ENCODE measurements at places on chromosomes 1 and 21. TPM values are rescaled to one million over a fixed set of nuclear protein-coding genes. Genes with fewer than 3 reads are reported as not detected.

PTPN14 gene
- 60.0 TPM for total RNA-seq

ZNF593OS gene
- total RNA-seq = not detected

DNA sequence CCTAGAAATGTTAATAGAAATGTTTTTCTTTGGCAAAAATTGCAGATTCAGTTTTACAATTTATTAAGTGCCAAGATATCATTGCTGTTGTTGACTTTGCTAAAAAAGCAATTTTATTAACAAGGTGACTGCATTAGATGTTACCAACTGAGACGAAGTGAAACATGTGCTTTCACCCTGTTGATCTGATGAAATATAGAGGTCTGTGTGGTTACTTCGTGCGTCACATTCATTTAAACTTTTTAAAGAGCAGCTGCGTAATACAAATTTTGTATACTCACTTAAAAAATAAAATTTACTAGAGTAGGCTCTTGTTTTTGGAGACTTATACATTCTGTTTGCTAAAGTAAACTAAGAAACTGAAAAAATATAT, 465.7 kb downstream of the USP25 start:
- H3K27me3 ChIP-seq = no peaks in the 10 kb centered on the region
- H3K4me3 ChIP-seq = no peak overlapping the region
- H3K4me1 ChIP-seq = peaks cover 11% of the 10 kb centered on the region
- DNase-seq = no peak

GRCh38 chr1:109768820-109769219, 5.1 kb upstream of the EPS8L3 start:
- H3K4me1 ChIP-seq = no peaks in the 10 kb centered on the region
- no peak for DNase-seq
- H3K36me3 ChIP-seq = no peaks in the 10 kb centered on the region
- H3K27me3 ChIP-seq = no peaks in the 10 kb centered on the region
- no peak overlapping the region for H3K4me3 ChIP-seq
- H3K27ac ChIP-seq = no peak overlapping the region

DNA sequence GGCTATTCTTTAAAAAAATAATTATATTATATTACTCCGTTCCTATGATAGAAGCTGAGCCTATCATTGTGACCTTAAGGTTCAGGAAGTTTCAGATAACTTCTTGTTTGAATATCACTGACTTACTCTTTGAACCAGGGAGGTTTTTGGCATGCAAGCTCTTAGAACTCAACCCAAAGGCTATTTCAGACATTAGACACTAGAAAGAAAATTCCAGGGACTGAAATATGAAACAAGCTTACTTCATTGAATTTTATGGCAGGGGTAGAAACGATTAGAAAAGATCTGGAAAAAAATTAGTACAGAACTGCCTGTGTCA, 159.6 kb downstream of the DENND1B start:
- H3K27ac ChIP-seq = no peak overlapping the region
- no peaks in the 10 kb centered on the region for H3K36me3 ChIP-seq
- no peaks in the 10 kb centered on the region for H3K27me3 ChIP-seq
- no peaks in the 10 kb centered on the region for H3K4me1 ChIP-seq
- DNase-seq = no peak

DNA sequence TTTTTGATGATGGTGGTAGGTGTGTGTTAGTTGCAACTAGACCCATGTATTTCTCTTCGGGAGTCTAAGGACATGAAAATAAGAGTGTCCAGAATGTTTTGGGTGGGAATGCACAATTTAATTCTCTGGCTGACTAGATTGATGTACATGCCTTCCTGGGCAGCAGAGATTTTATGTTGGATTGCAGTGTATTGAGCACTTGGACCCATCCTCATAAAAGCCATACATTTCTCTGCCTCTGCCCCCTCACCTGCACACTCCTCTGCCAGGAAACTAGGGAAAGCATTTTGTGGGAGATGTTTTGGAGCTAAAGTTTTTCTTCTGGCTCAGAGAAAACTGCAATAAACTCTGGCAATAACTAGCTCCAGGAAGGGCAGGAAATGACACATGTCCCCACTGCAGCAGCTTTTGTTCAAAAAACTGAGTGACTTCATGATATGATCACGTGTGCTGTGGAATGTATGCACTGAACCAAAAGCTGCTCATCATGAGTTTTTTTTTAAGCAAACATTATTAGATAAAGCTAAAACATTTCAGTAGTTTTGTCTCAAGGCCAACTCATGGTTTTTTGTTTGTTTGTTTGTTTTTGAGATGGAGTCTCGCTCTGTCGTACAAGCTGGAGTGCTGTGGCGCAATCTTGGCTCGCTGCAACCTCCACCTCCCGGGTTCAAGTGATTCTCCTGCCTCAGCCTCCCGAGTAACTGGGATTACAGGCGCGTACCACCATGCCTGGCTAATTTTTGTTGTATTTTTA, 17.6 kb downstream of the RIT1 start:
- H3K4me3 ChIP-seq = no peak overlapping the region
- H3K36me3 ChIP-seq = no peaks in the 10 kb centered on the region
- no peak for DNase-seq
- H3K4me1 ChIP-seq = no peaks in the 10 kb centered on the region
- 0 out of 2 replicates have a peak overlapping the region, but pooled peaks have one; percentile 45 for H3K27ac ChIP-seq

- peaks cover 9% of the 10 kb centered on the region for H3K4me1 ChIP-seq
- H3K36me3 ChIP-seq = no peaks in the 10 kb centered on the region
- peak within 1 kb of the TSS; percentile 91 for H3K4me3 ChIP-seq
- H3K27me3 ChIP-seq = no peaks in the 10 kb centered on the region
- H3K27ac ChIP-seq = peak within 1 kb of the TSS; percentile 93
Observed at GRCh38 chr1:209805875-209806760, at the start of gene IRF6. Gene IRF6 (minus strand): TSS chr1:209806142. CDS start chr1:209801413, 4,729 bp downstream.

- H3K4me1 ChIP-seq = peaks cover 13% of the 10 kb centered on the region
- DNase-seq = peak; percentile 80
- no peak overlapping the region for H3K27ac ChIP-seq
- peak overlapping the region; percentile 70 for H3K4me3 ChIP-seq
Observed at GRCh38 chr1:206556750-206557635, 49.7 kb downstream of the RASSF5 start.

DNA sequence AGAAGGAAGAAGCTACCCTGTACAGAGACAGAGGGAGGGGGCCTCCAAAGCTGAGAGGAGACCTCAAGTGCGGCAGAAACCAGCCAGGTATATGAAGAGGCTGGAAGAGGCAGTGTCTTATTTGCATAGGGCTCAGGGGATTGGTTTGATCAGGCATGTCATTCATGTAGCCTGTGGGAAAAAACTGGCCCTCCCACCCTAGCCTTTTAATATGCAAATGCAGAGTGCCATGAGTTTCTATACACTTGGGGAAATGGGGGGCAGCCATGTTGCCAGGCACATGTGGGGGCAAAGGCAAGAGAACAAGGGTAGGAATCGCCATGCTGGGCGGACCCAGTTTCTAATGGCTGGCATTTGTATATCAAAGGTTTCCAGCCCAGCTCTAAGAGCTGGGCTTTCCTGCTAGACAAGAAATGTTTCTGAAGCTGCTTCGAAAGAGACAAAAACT, 172.7 kb downstream of the RASAL2 start:
- H3K27me3 ChIP-seq = no peaks in the 10 kb centered on the region
- H3K27ac ChIP-seq = peak overlapping the region; percentile 98
- H3K36me3 ChIP-seq = no peaks in the 10 kb centered on the region
- peaks cover 71% of the 10 kb centered on the region for H3K4me1 ChIP-seq
- DNase-seq = peak; percentile 97

DNA sequence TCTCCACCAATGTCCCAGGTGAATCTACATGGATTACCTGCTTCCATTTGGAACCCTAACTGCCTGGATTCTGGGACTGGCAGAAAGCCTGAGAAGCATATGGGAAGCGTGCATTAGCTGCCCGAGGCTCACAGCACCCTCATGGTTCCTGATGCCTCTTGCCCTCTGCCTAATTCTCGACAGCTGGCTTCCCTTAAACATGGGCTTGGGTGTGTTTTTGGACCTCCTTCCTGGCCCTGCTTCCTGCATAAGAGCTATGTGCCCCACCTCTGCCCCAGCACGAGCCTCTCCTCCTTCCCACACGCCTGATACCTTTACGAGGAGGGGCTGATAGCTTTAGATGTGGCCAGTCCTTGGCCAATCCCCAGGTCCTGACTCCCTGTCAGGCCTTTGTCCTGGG, 152.4 kb upstream of the HMGB4 start:
- no peak overlapping the region for H3K27ac ChIP-seq
- DNase-seq = no peak
- no peak overlapping the region for H3K4me3 ChIP-seq
- H3K27me3 ChIP-seq = no peaks in the 10 kb centered on the region

DNA sequence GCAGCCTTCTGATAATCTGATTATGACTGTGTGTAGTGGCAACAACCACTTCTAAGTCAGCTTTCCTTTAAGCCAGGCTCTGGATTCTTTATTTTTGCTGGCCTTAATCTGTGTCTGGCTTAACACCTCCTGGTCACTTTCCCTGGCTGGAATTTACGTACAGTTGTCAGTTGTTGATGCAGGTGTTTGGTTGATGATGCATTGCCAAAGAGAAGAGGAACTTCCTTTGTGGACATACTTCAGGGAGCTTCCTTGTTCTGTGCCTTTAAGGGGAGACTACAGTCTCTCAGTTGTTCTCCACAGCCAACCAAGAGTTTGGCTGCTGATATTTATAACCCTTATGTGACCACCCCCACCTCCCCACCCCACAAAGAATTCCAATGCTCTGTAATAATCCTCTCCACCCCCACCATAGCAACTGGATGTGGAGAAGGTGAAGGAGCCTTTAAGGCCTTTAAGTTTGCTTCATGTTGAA, 96.0 kb upstream of the BMP8A start:
- no peak overlapping the region for H3K27ac ChIP-seq
- H3K27me3 ChIP-seq = no peaks in the 10 kb centered on the region
- DNase-seq = no peak
- H3K4me3 ChIP-seq = no peak overlapping the region
- H3K36me3 ChIP-seq = no peaks in the 10 kb centered on the region

- H3K36me3 ChIP-seq = no peaks in the 10 kb centered on the region
- no peaks in the 10 kb centered on the region for H3K27me3 ChIP-seq
- DNase-seq = no peak
- no peak overlapping the region for H3K27ac ChIP-seq
- H3K4me1 ChIP-seq = no peaks in the 10 kb centered on the region
- H3K4me3 ChIP-seq = no peak overlapping the region
Observed at GRCh38 chr21:29351691-29352090, 53.0 kb downstream of the BACH1 start.

DNA sequence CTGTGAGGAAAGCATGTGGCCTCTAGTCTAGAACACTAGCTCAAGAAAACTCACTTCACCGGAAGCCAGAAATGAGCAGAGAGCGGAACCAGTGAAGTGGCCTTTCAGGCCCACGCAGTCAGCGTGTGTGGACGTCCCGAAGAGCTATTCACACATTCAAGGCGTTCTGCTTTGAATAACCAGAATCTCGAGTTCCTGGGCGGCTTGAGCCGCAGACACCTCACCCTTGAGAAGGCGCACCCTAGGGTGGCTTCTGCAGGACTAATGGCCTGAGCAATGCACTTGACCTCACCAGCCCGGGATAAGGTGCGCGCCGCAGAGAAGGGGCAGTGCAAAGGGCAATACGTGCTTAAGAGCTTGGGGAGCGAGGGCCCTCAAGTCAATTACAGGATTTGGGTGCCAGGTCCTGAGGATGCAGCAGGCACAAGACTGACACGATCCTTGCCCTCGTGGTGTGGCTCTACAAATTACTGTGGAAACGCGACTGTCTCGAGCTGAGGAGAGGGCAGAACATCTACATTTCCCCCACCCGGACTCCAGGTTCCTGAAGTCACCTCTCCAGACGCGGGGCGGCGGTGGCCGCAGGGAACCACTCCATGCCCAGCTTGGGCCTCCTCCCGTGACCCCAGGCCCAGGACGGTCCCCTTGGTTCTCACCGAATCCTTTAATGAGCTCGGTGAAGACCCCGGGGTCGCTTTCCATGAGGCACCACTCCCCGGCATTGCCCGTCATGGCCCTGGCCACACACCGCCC, 455 bp downstream of the UCHL5 start:
- DNase-seq = peak; percentile 58
- no peaks in the 10 kb centered on the region for H3K36me3 ChIP-seq
- peak overlapping the region; percentile 98 for H3K27ac ChIP-seq
- H3K4me3 ChIP-seq = peak overlapping the region; percentile 87
- peaks cover 17% of the 10 kb centered on the region for H3K4me1 ChIP-seq
- H3K27me3 ChIP-seq = no peaks in the 10 kb centered on the region

GRCh38 chr1:225847610-225848009, 34.6 kb downstream of the TMEM63A start:
- no peaks in the 10 kb centered on the region for H3K27me3 ChIP-seq
- H3K36me3 ChIP-seq = peaks cover 21% of the 10 kb centered on the region
- no peak for DNase-seq
- H3K27ac ChIP-seq = no peak overlapping the region
- H3K4me3 ChIP-seq = no peak overlapping the region

DNA sequence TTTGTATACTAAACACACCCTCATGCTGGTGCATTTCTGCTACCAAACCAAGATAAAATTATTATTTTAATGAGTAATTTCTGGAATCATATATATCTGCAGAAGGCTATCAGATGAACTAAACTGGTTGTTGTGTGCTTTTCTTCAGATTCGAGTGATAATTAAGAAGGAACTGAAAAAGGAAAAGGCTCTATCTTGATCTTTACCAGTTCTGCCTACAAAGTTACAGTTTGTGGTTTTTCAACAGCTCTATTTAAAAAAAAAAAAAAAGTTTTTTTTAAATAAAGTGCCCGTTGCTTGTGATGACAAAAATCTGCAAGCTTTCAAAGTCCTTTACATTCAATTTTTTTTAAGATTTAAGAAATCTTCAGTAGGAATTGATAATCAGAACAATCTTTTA, 13.6 kb downstream of the DENND1B start:
- no peak overlapping the region for H3K27ac ChIP-seq
- H3K4me3 ChIP-seq = no peak overlapping the region
- no peaks in the 10 kb centered on the region for H3K4me1 ChIP-seq

GRCh38 chr1:45612941-45613579, 10.8 kb downstream of the CCDC17 start:
- H3K4me1 ChIP-seq = no peaks in the 10 kb centered on the region
- peak overlapping the region; percentile 64 for H3K27ac ChIP-seq
- no peak overlapping the region for H3K4me3 ChIP-seq

GRCh38 chr1:10575616-10576015, 100.9 kb downstream of the PEX14 start:
- no peak overlapping the region for H3K27ac ChIP-seq
- H3K4me3 ChIP-seq = no peak overlapping the region
- no peaks in the 10 kb centered on the region for H3K27me3 ChIP-seq

GRCh38 chr1:198549866-198550265, 9.4 kb upstream of the ATP6V1G3 start:
- H3K27me3 ChIP-seq = no peaks in the 10 kb centered on the region
- no peaks in the 10 kb centered on the region for H3K4me1 ChIP-seq
- H3K27ac ChIP-seq = no peak overlapping the region
- no peak for DNase-seq

- peaks cover 18% of the 10 kb centered on the region for H3K4me1 ChIP-seq
Observed at GRCh38 chr1:175220853-175221556, 28.4 kb upstream of the KIAA0040 start.

GRCh38 chr1:162026881-162027280, 3.2 kb upstream of the OLFML2B start:
- no peak for DNase-seq
- no peak overlapping the region for H3K27ac ChIP-seq
- peaks cover 56% of the 10 kb centered on the region for H3K27me3 ChIP-seq
- H3K4me1 ChIP-seq = peaks cover 13% of the 10 kb centered on the region
- no peak overlapping the region for H3K4me3 ChIP-seq

DNA sequence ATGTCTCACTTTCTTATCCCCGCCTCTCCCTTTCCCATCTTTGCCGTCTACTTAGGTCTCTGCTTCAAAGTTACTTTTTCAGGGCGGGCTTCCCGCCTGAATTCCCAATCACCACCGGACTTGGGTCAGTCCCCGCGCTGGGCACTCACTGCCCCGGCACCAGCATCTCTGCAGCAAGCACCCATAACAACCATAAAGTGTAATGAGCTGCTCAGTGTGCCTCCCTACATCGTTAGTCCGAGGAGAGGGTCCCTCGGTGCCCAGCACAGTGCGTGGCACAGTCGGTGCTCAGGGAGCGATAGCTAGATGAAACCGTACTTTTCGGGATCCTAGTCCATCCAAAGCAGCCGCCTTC, 633 bp upstream of the CTPS1 start:
- peak overlapping the region; percentile 97 for H3K27ac ChIP-seq
- peaks cover 24% of the 10 kb centered on the region for H3K4me1 ChIP-seq
- peaks cover 6% of the 10 kb centered on the region for H3K36me3 ChIP-seq
- no peaks in the 10 kb centered on the region for H3K27me3 ChIP-seq

Data from GM23338 (cell line).